ENCODE measurements at places on chromosomes 1 and 21. TPM values are rescaled to one million over a fixed set of nuclear protein-coding genes. Genes with fewer than 3 reads are reported as not detected.

NID1 gene
- total RNA-seq = 113 TPM

S100A13 gene
- total RNA-seq = 132 TPM

ATP5PF gene
- total RNA-seq = 47.9 TPM

OR10X1 gene
- not detected for total RNA-seq

SEC16B gene
- 1.7 TPM for total RNA-seq

ACKR1 gene
- total RNA-seq = not detected

TENT5C gene
- total RNA-seq = 9.0 TPM

VTCN1 gene
- total RNA-seq = not detected

PDC gene
- total RNA-seq = 0.28 TPM

IQCC gene
- 1.0 TPM for total RNA-seq

TIAM1 gene
- total RNA-seq = 0.37 TPM
